ENCODE measurements at places on chromosomes 3 and 15.
A peak's percentile ranks its signal among the peaks of the same experiment; 100 is the strongest.

DNA sequence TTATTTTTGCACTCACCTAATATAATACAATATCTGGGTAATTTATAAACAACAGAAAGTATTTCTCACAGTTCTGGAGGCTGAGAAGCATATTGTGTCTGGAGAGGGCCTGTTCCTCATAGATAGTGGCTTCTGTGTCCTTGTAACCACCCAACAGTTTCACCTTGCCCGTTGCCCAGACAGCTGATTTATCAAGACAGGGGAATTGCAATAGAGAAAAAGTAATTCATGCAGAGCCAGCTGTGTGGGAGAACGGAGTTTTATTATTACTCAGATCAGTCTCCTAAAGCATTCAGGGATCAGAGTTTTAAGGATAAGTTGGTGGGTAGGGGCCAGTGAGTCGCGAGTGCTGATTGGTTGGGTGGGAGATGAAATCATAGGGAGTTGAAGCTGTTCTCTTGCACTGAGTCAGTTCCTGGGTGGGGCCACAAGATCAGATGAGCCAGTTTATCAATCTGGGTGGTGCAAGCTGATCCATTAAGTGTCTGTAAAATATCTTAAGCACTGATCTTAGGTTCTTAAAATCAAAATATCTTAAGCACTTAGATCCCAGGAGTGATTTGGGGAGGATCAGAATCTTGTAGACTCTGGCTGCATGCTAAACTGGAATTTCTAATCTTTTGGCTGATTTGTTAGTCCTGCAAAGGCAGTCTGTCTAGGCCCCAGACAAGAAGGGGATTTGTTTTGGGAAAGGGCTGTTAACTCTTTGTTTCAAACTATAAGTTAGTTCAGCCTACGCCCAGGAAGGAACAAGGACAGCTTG is 33.9 kb upstream of the C15orf39 start:
- no peak for DNase-seq

DNA sequence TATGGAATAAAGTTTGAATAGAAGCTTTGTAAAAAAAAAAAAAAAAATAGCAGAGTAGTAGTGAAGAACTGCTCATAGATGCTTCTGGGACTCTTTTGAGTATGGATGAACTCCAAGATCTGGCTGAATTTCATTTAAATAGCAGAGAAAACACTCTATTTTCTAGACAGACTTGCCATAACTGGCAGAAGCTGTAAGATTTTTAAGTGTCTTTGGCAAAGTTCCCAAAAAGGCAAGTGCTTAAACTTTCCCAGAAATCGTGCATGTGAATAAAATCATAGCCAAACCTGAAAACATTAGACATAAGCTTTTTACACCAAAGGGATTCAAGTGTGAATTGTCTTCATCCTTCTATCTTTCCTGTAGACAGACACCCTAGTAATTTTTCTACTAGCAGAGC is 110.3 kb upstream of the MITF start:
- DNase-seq: no peak

- no peak for DNase-seq
Observed at GRCh38 chr3:134636406-134636805, 14.4 kb downstream of the KY start.

- peak; percentile 79 for DNase-seq
Observed at GRCh38 chr15:71114887-71115566, at the start of gene THSD4. TSS of gene THSD4 (plus strand) at chr15:71115471.

DNA sequence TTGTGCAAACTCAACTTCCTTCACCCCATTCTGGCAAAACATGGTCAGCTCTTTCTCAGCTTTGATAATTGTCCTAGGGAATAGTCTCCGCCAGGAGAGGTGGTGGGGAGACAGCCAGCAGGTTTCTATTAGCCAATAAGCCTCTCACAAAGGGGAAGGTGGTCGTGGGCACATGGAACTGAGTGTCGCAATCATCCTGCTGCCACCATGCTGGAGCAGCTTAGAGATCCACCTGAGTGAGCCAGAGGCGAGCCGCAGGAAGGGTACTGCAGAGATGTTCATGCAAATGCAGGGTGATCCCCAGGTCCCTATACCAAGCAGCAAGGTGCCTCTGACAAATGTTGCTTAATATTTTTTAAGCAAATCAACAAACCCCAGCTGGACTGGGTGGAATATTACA is 182.8 kb downstream of the RORA start:
- DNase-seq: no peak

GRCh38 chr3:90054311-90054710 is 946.9 kb downstream of the EPHA3 start:
- DNase-seq: no peak

- DNase-seq: no peak
Observed at GRCh38 chr3:151135541-151136337, 50.3 kb downstream of the MED12L start.

DNA sequence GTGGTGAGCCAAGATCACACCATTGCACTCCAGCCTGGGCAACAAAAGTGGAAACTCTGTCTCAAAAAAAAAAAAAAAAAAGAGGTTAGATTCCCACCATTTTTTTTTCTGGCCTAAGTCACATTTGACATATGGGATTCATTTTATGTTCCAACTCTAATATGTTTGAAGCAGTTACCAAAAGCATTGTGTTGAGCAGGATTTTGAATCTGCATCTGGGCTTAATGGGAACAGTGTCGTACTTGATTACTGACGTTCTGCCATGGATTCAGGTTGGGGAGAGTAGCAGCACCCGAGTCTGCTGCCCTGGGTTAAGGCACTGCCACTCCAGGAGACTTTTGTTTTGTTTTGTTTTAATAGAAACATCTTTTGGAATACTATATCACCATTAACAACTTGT is 348.7 kb upstream of the TBL1XR1 start:
- no peak for DNase-seq

GRCh38 chr15:32700501-32701150 is 17.2 kb upstream of the GREM1 start:
- DNase-seq: no peak

- no peak for DNase-seq
Observed at GRCh38 chr3:112149136-112149535, 16.1 kb upstream of the GCSAM start.

DNA sequence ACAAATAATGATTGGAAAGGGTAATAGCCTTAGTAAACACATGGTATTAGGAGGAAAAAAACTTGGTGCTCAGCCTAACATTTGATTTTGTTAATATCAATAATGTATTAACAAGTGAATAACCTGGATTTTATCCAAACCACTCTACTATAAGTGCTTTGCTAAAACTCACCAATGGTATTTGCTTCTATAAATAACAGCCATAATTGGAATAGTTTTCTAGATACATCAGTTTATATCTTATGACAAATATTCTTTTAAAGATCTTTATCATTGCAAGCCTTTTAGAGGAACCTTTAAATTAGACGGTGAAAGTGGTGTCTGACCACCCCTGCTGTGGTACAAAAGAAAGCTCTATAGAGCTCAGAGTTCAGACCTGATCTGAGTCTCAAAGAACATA is 123.9 kb downstream of the SHOX2 start:
- DNase-seq: no peak

- no peak for DNase-seq
Observed at GRCh38 chr3:53974324-53974723, 82.7 kb upstream of the SELENOK start.

- no peak for DNase-seq
Observed at GRCh38 chr3:86880066-86880465, 110.9 kb downstream of the VGLL3 start.

DNA sequence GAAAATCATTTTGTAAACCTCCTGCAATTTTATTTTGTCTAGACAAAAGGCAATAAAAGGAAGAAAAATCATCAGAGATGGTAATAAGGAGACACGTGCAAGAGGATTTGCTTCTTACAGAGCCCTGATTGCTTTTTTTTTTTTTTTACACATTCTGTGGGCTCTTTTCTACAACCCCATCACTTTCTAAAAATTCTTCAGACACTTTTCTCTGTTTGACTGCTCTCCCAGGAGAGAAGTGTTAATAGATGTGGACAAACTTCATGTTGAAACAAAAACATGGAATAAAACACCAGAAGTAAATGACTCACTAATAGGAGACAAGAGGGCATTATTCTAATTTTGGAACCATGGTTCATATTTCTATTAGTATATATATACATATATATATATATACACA is 114.4 kb upstream of the TPRG1 start:
- no peak for DNase-seq

- no peak for DNase-seq
Observed at GRCh38 chr3:58063022-58063815, 55.0 kb downstream of the FLNB start.

DNA sequence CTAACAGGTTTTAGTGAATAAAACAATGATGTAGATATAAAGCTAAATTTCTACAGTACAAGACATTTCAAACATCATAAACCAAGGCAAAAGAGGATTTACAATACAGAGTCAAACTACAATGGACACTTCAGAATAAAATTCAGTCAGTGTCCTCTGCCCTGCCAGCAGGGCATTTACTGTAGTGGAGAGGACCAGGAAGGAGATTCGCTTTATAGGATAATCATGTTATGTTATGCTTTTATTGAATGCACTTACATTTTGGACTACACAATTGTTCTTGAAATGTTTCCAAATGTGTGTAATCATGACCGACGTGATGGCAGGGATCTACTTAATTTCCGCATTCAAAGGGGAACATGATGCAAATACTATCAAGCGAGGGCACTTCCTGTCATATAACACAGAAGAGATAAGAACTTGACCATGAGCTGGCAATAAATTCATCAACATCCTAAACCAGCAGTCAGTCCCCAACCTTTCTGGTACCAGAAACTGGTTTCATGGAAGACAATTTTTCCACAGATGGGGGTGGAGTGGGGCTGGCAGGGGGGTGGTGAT is 925.6 kb downstream of the FHIT start:
- DNase-seq: no peak

DNA sequence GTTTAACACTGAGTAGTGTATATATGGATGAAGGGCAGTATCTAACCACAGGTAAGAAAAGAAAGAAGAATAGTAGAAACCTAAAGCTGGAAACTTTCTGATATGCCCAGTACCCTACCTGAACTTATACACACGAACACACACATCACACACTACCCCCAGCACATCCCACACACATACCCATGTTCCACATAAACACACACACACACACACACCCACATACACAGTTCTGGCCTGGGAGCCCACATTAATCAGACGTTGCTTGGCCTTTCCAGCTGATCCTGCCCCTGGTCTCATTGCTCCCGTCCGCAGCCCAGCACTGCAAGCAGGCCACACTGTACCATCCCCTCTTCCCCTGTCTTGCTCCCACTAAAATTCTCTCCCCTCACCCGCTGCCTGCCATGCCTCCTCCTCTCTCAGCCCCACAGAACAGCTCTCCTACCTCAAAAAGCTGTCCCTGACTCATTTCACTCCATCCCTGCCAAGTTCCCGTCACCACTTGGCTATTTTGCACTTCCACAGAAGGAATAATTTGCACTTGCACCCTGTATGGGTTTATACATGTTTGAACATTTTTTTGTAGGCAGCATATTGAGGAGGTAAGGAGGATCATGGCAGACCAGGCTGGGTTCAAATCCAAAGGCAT is 185.8 kb upstream of the PPP2R3A start:
- DNase-seq: no peak
